ENCODE measurements at places on chromosomes 16 and 17.

GRCh38 chr16:88686062-88686438 is 257 bp downstream of the SNAI3 start:
- no peak for DNase-seq

DNA sequence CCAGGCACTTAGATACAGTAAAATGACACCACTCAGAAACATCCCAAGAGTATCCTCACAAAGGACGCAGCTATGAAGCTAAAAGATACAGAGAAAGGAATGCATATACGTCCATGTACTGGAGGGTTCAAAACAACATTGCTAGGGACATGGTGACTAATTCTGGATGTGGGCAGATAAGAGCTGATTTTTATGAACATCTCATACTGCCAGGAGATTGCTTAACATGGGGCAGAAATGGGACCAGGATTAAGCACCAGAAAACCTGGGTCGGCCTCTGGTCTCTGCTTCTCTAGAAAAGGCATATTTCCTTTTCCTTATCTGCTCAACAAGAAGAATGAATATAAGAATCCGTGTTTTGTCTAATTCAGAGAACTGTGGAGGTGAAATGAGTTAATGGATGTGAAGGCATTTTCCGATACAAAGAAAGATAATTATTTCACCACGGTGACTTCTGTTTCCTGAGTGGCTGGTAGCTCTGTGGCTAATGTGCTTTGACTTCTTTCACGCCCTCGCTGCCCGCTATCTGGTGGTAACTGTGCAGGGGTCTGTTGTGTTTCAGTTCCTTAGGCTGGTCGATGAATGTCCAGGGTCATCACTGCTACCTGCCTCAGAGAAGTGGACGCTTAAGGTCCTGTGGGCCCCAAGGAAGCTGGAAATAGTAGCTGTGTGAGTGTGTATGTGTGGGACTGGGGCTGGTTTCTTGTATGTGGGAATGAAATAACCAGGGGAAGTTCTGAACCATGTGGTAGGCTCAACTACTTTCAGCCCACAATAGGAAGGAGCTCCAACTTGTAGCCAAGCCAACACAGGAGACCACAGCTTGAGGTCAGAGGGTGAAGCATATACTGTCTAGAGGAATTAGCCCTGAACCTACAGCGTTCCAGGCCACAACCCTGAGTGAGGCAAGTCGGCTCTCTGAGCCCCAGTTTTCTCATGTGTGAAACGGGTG is 15.8 kb upstream of the CCL5 start:
- no peak for DNase-seq

DNA sequence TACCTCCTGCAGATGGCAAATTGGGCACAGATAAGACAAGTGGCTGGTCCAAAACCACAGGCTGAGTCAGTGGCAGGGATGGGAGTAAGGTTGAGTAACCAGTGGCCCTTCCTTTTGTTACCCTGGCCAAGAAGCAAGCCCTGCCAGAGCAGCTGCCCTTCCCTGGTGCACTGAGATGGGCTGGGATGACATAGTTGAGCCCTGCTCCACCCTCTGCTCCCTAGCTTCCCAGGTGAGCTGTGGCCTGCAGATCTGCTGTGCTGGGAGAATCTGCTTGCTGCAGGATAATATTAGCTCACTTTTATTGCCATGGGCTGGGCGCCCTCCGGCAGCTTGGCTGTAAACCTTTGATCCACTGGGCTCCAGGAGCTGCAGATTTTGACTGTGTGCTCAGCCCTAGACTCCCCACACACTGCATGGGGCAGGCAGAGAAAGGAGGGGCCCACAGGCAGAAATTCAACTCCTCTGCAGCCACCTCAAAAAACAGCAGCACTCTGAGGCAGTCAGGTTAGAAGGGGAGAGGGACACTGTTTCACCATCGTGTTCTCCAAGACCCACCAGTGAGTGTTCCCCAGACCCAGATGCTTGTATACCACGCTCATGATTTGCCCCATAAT is 101.8 kb downstream of the CBLN1 start:
- no peak for DNase-seq

DNA sequence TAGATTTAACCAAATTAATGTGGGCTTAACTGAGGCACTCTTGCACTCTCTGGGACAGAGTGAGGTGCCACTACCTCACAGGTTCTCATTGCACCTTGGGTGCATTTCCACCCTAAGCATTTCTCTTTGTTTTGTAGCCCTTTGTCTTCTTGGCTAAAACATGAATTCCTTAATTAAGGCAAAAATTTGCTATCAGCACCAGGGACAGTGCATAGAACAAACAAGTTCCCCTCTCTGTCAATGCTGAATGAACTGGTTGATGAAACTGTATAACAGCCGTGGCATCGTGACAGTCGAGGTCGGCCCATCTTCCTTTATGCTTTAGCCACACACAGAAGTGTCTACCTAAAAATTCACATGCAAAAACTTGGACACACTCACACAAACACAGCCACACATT is 74.8 kb downstream of the HS3ST2 start:
- no peak for DNase-seq

- no peak for DNase-seq
Measured at GRCh38 chr17:17515934-17516930, 20.0 kb upstream of the RASD1 start.

DNA sequence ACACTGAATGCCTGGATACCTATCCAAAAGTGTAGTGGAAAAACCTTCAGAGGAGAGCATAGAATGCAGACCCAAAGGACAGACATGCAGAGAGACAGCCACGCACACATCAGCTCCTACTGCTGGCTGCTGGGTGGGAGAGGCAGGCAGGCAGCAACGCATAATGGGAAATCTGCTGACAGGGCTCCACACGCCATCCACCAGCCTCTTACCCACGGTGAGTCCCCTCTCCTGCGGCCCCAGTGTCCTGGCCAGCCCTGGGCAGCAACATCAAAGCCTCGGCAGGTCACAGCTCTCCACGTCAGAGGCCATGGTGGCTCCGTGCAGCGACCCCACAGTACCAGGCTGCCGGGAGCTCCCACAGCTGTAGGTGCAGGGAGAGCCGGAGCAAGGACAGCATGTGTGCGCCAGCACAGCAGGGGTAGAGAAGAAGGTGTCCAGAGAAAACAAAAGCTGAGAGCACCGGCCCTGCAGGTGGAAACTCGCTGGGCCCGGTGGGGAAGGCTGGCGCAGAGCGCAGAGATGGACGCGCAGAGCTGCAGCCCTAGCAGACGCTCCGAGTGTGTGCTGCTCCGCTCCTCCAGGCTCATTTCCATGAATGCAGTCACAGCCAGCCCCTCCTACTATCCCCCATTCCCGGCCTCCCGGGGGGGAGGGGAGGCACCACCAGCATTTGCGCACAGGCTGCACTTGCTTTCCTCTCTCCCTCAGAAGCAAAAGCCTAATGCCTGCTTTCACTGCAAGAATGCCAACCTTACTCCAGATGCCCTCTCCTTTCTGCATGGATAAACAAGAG is 58.9 kb downstream of the CYTH1 start:
- no peak for DNase-seq

DNA sequence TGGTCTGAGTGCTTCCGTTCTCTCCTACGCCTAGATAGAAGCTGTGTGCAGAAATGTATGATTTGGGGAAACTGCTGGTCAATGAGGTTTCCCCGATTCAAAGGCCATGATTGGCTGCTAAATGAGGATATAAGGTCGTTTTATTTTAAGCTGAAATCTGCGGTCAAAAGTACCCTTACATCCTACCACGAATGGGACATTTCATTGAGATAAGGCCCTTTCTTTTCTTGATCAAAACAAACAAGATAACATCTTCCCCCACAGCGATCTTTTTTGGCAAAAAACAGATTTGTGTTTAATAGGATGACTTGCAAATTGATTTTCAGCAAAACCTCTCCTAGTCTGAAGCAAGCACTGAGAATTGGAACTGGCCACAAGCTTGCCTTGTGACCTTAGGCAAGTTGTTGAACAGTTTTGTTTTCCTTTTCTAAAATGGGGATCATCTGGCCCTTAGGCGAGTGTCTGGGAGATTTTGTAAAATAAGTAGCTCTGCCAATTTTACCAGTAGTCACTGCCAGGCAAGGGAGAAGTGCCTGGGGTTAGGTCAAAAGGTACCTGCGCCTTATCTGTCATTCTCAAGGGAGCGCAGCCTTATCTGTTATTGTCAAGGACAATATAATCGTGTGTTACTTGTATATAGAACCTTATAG is 635 bp downstream of the SCPEP1 start:
- DNase-seq: no peak

DNA sequence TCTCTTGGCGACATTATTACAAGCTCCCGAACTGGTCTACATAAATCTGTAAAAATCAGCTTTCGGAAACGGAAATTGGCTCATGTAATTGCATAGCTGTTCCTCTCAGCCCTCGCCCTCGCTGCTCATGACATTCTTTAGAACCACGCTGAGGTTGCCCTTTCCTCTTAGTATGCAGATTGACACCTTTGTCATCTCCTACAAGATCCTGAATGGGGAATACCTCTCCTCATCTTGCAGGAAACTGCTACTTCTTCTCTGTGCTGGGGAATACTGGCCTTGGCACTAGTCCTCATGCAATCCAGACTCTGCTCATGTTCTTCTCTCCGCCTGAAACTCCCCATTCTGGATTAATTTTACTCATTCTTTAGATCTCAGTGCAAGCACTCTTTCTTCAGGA is 22.2 kb upstream of the CDH8 start:
- no peak for DNase-seq

- DNase-seq: no peak
Measured at GRCh38 chr17:17205368-17206123, 587 bp downstream of the PLD6 start.

GRCh38 chr17:33342025-33342424 is 48.9 kb upstream of the ASIC2 start:
- DNase-seq: no peak

GRCh38 chr17:45230410-45230786 is 8.7 kb downstream of the FMNL1 start:
- no peak for DNase-seq

DNA sequence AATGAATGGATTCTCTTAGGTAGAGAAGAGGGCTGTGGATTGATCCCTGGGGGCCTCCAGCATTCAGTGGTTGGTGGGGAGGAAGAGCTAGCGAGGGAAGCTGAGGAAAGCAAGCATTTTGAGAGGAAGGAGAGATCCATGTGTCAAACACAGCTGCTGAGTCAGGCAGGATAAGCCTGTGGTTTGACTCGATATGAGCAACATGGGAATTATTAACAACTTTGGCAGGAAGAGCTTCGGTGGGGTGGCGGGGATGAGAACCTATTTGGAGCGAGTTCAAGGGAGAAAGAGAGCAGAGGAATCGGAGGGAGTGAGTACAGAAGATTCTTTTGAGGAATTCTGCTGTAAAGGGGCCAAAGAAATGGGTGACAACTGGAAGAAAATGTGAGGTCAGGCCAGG is 59.5 kb upstream of the CDC42EP4 start:
- DNase-seq: no peak

- DNase-seq: no peak
Measured at GRCh38 chr16:13391337-13391736, 489.9 kb downstream of the SHISA9 start.

DNA sequence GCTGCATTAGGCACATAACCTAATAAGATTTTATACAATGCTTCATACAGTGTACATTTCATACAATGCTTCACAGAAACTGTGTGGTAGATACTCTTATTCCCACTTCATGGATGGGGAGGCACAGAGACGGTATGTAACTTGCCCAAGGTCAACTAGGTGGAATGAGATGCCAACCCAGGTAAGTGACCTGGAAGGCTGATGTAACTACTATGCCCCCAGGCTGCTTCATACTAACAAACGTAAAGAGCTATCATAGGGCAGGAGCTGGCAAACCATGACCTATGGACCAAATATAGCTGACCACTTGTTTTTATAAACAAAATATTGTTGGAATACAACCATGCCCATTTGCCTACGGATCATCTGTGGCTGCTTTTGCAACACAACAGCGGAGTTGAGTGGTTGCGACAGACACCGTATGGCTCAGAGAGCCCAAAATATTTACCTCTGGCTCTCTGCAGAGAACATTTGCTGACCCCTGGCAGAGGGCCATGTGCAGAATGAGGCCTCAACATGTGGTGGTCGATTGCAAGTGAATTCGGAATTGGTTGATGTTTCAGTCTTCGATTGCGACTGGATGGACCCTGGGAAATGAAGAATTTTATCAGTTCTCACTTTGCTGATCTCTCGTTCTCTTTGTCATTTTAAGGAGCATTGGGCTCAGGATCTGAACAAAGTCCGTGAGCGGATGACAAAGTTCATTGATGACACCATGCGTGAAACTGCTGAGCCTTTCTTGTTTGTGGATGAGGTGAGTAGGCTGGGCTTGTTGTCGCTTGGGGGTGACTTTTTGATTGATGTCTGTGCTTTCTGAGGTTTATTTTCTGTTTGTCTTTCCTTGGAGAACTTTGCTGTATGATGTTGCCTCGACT is 109.7 kb downstream of the PLCG2 start:
- DNase-seq: no peak

- DNase-seq: no peak
Measured at GRCh38 chr17:78940258-78940657, 15.1 kb upstream of the TIMP2 start.

DNA sequence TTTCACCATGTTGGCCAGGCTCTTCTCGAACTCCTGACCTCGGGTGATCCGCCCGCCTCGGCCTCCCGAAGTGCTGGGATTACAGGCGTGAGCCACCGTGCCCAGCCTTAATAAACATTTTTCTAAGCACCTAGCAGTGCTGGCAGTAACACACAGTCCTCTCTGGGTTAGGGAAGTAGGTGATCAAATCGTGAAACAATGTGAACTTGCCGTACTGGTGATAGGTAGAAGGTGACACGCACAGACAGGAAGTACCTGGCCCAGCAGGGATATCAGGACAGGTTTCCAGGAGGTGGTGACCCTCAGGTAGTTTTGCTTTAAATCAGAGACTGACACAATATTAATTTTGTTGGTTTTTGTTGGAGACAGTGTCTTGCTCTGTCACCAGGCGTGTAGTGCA is 4.5 kb downstream of the PLD2 start:
- no peak for DNase-seq

GRCh38 chr16:79170555-79171246 is 429.8 kb downstream of the MAF start:
- no peak for DNase-seq

GRCh38 chr16:10871157-10871991 is 5.6 kb upstream of the CIITA start:
- no peak for DNase-seq

DNA sequence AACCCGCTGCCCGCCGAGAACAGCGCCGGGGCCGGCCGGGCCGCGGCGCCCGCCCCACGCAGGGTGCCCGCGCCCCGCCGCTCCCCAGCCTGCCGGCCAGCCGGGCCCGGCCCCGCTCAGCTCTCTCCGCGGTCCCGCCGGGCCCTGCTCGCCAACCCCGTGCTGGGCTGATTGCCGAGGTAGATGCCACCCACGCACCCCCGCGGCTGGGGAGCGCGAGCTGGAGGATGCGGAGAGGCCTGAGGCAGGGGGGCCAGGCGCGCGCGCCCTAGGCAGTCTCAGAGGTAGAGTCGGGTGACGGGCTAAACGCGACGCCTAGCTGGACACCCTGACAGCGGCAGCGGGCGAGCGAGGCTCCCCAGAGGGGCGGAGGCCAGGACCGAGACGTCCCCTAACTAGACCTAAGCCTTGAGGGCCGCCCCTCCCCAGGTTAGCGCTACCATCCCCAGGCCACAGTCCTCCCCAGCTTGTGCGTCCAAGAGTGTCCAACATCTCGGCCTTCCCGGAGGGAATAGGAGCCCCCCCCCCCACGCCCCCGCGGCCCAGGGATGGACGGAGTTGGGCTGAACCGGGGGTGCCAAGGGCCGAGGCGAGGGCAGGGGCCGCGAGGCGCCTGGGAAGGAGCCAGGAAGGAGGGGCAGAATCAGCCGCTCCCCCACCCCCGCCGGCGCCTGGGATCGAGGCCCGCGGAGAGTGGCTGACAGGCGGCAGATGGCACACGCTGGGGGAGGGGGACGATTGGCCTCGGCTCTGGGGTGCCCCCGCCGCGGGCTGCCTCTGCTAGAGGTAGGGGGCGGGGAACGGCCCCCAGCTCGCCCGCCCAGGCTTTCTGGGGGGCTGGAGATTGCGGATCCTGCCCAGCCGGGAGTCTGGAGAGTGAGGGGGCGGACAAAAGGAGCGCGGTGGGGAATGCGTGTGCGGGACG is 2.5 kb upstream of the ZNF423 start:
- DNase-seq: no peak

All from NCI-H1048 (cell line).